ENCODE measurements at places on chromosomes 3 and 15.
A peak's percentile ranks its signal among the peaks of the same experiment; 100 is the strongest.

- no peak for DNase-seq
These were observed 19.0 kb downstream of the SYNM start for GRCh38 chr15:99123713-99124451.

DNA sequence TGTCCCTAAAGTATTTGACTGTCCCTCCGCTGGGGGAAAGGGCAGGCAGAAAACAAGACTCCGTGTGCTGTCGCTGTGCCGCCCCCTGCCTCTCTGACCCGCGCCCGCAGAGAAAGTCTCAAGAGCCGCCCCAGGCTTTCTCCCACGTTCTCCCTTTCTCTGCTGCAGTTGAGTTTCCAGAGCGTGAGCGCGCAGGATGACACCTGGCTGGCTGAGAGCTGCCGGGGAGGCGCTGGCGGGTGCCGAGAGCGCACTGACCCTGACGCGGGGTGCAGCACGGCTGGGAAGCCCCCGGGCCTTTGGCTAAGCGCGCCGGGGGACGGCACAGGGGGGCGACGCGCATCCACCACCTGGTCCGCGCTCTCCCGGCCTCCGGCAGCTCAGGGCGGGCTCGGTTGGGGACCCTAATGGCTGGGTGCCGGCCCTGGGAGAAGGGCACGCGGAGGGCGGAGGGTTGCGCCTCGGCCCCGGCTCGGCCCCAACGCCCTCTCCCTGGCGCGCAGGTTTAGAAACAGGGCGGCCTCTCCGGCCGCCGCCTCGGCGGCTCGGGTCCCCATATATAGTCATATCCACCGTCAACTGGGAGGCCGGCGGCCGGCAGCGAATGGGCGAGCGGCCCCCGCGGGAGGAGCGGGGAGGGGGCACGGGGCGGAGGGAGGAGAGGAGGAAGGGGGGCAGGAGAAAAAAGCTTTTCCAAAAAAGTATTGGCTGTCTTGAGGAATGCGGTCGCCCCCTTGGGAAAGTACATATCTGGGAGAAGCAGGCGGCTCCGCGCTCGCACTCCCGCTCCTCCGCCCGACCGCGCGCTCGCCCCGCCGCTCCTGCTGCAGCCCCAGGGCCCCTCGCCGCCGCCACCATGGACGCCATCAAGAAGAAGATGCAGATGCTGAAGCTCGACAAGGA lies at the start of gene TPM1:
Gene TPM1, plus strand, starts transcription at position 774 of the 903 bp plus-strand sequence. Its CDS starts 83 bp downstream, at position 857.
- peak; percentile 6 for DNase-seq

GRCh38 chr3:190024912-190025311 lies 95.8 kb downstream of the P3H2 start:
- DNase-seq: no peak

DNA sequence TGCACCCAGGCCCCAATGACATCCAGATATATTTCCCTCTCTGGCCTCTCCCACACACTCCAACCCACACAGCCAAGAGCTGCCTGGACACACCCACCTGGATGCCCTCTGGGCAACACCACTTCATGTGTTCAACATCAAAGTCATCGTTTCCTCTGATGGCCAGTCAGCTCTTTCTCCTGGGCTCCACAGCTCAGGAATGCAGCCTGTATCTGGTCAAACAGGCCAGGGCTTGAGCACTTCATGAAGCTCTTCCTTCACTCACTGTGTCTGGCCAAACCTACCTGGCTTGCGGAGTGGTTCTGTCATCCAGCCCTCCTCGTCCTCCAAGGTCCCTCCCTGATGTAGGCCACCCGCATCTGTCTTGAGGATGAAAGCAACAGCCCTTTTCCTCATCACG lies 35.8 kb upstream of the SLC6A11 start:
- DNase-seq: no peak

DNA sequence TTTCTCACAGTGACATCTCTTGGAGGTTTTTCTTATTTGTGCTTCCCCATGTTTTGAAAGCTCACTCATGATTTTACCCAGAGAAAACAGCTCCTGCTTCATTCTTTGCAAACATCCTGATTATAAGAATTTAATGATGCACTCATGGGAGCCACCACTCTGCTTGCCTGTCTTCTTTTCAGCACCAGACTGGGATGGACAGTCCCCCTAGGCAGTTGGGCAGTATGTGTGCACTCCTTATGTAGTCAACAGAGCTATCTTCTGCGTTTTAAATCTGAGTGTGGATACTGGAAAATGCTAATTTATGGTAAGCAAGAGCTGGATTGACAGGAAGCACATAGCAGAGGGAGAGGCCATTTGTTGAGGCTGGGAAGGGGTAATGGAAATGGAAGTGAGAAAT lies 276.1 kb downstream of the AGBL1 start:
- DNase-seq: no peak

GRCh38 chr3:104198131-104198530 lies 1168.6 kb upstream of the ALCAM start:
- DNase-seq: no peak

DNA sequence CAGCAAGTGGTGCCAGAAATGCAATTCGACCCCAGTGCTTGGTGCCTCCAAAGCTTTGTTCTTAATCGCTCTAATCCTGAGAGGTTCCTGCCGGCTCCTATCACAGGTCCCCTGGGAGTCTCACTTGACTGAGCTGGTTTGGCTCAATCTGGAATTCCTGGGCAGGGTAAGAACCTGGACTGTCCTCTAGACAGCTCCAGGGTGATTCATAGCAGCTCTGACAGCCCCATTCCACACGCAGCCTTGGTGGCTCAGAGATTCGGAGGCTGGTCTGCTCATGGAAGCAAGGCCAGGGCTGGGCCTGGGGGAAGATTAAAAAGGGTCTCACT lies 37.9 kb downstream of the MYO5C start:
- no peak for DNase-seq

DNA sequence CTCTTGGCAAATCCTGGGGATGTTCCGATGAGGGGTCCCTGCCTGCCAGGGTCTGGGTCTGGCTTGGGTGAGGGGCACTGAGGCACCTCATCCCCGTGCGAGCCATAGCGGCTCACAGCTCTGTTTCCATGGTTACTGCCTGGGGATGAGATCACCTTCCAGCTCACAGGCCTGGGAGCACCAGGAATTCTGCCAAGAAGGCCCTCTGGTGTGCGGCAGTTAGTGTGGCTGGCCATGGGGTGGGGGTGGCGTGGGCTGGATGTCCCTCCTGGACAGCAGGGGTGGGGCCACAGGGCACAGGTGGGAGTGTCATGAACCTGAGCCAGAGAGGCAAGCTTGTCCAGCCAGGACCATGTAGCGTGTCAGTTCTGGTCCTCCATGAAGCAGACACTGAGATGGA lies 22.1 kb upstream of the PRR23E start:
- DNase-seq: no peak

DNA sequence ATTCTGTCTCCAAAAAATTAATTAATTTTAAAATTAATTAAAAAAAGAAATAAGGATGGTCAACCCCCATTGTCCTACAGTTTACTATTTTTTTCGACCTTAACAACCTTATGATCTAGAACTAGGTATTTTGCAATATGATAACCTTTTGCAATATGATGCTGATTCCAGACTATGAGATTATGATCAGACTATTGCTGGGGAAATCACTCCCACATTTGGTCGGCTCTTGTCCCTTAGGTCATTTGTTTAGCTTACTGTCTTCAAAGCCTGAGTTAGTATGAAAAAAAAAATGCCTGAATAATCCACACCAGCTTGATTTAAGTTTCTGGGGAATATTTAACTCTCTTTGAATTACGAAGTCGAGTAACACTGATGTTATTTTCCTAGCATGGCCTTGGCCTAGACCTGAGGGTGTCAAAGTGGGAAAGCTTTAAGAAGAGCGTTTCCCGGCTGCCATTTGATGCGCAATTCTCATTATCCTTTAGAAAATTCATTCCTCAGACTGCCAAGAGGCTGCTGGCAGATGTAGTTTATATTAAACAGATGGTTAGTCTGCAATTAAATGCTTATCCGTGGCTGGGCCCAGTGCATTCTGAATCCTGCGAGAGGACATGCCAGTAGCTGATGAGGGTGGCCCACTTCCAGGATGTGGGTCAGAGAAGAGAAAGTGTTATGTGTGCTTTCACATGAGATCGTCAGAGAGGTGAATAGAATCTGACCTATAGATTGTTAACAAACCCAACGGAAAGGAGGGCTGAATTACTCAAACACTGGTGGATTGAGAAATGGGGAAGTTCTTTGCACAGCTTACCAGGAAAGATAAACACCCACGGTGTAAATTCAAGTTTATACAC lies 496.0 kb upstream of the THBS1 start:
- no peak for DNase-seq

- no peak for DNase-seq
These were observed 402.3 kb upstream of the RGMA start for GRCh38 chr15:93491291-93491690.

All from CD4-positive, alpha-beta T cell treated with Interleukin-6 for 4 hours (primary cell).